ENCODE measurements at places on chromosomes 11 and 22.

DNA sequence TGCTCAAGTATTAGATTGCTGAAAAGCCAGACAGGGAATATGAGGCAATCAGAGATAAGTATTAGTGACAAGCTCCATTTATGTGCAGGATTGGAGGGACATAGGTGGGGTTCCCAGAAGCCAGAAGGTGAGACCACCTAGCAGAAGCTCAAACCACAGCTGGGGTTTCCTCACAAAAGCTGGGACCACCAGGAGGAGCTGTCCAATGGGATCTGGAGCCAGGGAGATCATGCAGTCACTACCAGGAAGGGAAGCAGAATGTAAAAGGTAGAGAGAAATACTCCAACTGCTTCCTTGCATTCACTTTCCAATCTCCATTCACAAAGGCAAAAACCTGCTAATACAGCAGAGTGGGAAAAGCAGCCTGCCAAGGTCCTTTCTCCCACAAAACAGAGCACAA is 5.2 kb upstream of the FSHB start:
- DNase-seq = no peak

- peak; percentile 30 for DNase-seq
These were observed 669 bp downstream of the MICAL3 start for GRCh38 chr22:18023509-18024275.

DNA sequence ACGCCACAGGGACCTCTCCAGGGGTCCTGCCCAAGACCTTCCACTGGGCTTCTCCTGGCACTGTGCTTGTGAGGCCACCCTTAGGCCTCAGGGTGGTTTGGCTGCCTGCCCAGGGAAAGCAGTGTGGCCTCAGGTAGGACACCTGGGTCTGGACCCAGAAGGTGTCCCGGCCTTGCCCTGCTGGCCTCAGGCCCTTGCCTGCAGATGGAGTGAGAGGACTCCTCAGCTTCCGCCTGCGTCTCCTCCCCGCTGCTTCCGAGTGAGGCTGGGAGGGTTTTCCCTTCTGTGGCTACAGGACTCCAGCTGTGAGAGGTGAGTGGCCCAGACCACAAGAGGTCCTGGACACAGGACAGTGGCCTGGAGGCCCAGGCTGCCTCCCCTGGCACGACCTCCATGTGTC is 60.4 kb downstream of the WNT7B start:
- no peak for DNase-seq

DNA sequence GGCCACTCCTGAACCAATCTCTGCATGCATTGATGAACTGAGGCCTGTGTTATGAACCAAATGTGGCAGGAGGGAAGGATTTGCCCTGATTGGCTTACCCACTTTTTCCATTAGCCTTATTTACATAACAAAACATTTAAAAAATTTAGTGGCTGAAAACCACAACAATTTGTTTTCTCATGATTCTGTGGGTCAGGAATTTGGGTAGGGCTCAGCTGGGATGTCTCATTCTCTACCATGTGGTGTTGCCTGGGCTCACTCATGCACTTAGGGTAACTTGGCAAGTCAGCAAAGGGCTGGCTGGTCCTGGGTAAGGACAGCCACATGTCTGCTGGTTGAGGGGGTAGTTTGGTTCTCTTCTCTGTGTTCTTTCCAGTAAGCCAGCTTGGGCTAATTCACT is 35.1 kb upstream of the CYP2R1 start:
- no peak for DNase-seq

GRCh38 chr11:26065944-26066343 is 266.0 kb upstream of the ANO3 start:
- no peak for DNase-seq

- no peak for DNase-seq
These were observed 38.7 kb upstream of the CRTAM start for GRCh38 chr11:122799406-122800105.
